ENCODE measurements at places on chromosomes 12 and 14. TPM values are rescaled to one million over a fixed set of nuclear protein-coding genes. Genes with fewer than 3 reads are reported as not detected.

A2M gene
- 345 TPM for total RNA-seq

- no peaks in the 10 kb centered on the region for H3K4me1 ChIP-seq
- DNase-seq, result no peak
- H3K4me3 ChIP-seq, result no peak overlapping the region
- no peak overlapping the region for H3K27ac ChIP-seq
Measured at GRCh38 chr14:99382781-99383471, 97.7 kb downstream of the SETD3 start.

CLEC6A gene
- not detected for total RNA-seq

RGS6 gene
- 11.9 TPM for total RNA-seq

MYF5 gene
- not detected for total RNA-seq

ABCC9 gene
- 39.1 TPM for total RNA-seq

GRCh38 chr14:91309756-91310280 lies 65.3 kb upstream of the GPR68 start:
- H3K4me3 ChIP-seq, result no peak overlapping the region
- no peaks in the 10 kb centered on the region for H3K4me1 ChIP-seq
- H3K27ac ChIP-seq, result no peak overlapping the region
- no peaks in the 10 kb centered on the region for H3K36me3 ChIP-seq
- no peaks in the 10 kb centered on the region for H3K27me3 ChIP-seq
- DNase-seq, result no peak

GRCh38 chr14:99600232-99600888 lies 3.6 kb downstream of the CCDC85C start:
- DNase-seq, result no peak
- H3K27me3 ChIP-seq, result no peaks in the 10 kb centered on the region
- peak overlapping the region; percentile 87 for H3K27ac ChIP-seq
- no peaks in the 10 kb centered on the region for H3K36me3 ChIP-seq
- H3K4me1 ChIP-seq, result peaks cover 41% of the 10 kb centered on the region

GRCh38 chr12:114140576-114140975 lies 174.5 kb upstream of the RBM19 start:
- H3K4me1 ChIP-seq, result no peaks in the 10 kb centered on the region
- no peaks in the 10 kb centered on the region for H3K36me3 ChIP-seq
- H3K27me3 ChIP-seq, result no peaks in the 10 kb centered on the region
- DNase-seq, result no peak

MFAP5 gene
- total RNA-seq, result 24.8 TPM

AMN gene
- 2.7 TPM for total RNA-seq

SYCP3 gene
- 0.67 TPM for total RNA-seq

IFNG-AS1 gene
- total RNA-seq, result 0.50 TPM

- H3K27me3 ChIP-seq, result no peaks in the 10 kb centered on the region
- no peaks in the 10 kb centered on the region for H3K36me3 ChIP-seq
- H3K4me3 ChIP-seq, result no peak overlapping the region
- H3K4me1 ChIP-seq, result no peaks in the 10 kb centered on the region
Measured at GRCh38 chr14:57492859-57493258, 798 bp downstream of the CCDC198 start.

GRCh38 chr14:37508503-37508902 lies 86.5 kb downstream of the FOXA1 start:
- H3K4me3 ChIP-seq, result no peak overlapping the region
- no peaks in the 10 kb centered on the region for H3K27me3 ChIP-seq
- no peaks in the 10 kb centered on the region for H3K36me3 ChIP-seq
- H3K27ac ChIP-seq, result no peak overlapping the region
- H3K4me1 ChIP-seq, result no peaks in the 10 kb centered on the region

DNA sequence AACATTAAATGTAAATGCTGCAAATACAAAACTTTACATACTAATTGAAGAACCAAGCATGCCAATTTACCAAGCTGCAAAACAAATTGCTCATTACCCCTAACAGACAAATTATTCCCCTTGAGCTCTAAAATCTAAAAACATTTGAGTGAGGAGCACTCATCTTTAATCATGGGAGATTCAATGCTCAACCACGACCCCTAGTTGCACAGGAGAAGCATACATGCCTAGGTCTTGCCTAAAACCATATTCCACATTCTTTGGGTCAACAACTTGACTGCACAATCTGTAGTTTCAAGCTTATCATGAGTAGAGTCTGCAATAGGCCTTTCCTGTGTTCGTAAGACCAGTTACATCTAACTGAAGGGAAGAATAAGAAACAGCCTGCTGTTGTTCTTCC lies 69.7 kb downstream of the MGAT4C start:
- no peak for DNase-seq
- H3K4me1 ChIP-seq, result no peaks in the 10 kb centered on the region
- no peaks in the 10 kb centered on the region for H3K36me3 ChIP-seq
- H3K27me3 ChIP-seq, result no peaks in the 10 kb centered on the region
- no peak overlapping the region for H3K4me3 ChIP-seq

GRCh38 chr14:65949711-65950516 lies 536.3 kb upstream of the CCDC196 start:
- no peaks in the 10 kb centered on the region for H3K27me3 ChIP-seq
- H3K4me3 ChIP-seq, result no peak overlapping the region
- H3K4me1 ChIP-seq, result no peaks in the 10 kb centered on the region
- H3K36me3 ChIP-seq, result no peaks in the 10 kb centered on the region
- no peak overlapping the region for H3K27ac ChIP-seq

DNA sequence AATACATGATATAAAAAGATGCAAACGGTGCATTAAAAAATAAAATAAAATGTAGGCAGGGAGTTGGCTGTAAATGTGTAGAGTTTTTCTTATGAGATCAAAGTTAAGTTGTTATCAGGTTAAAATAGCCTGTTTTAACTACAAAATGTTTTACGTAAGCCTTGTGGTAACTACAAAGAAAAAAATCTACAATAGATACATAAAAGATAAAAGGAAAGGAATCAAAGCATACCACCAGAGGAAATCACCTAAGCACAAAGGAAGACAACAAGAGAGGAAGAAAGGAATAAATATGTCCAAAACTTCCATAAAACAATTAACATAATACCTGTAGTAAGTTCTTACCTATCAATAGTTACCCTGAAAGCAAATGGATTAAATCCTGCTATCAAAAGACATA lies 12.2 kb downstream of the NELL2 start:
- H3K4me3 ChIP-seq, result no peak overlapping the region
- DNase-seq, result no peak

OTUB2 gene
- 0.45 TPM for total RNA-seq

DNA sequence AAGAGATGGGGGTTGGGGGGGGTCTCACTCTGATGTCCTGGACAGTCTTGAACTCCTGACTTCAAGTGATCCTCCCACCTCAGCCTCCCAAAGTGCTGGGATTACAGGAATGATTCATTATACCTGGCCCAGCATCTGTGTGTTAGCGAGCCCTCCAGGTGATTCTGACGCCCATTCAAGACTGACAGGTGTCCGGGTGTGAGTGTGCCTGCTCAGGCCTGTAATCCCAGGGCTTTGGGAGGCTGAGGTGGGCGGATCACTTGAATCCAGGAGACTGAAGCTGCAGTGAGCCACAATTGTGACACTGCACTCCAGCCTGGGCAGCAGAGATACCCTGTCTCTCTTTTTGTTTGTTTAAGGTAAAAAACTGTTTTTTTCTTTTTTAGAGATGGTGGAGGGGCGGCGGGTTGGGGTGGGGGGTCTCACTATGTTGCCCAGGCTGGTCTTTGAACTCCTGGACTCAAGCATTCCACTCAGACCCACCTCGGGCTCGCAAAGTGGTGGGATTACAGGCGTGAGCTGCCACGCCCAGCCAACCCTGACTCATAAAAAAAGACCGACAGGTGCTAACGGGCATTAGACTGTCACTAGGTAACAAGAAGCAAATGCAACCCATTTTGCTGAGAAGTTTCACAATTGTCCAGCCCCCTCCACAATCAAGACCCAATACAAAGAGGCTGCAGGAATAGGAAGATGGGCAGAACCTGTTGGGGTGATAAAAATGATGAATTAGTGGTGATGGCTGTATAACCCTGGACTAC lies 4.7 kb downstream of the VSIG10 start:
- H3K36me3 ChIP-seq, result peaks cover 7% of the 10 kb centered on the region
- no peaks in the 10 kb centered on the region for H3K27me3 ChIP-seq
- no peak overlapping the region for H3K4me3 ChIP-seq
- no peak overlapping the region for H3K27ac ChIP-seq
- no peaks in the 10 kb centered on the region for H3K4me1 ChIP-seq
- no peak for DNase-seq

SIX6 gene
- total RNA-seq, result not detected

- H3K27ac ChIP-seq, result no peak overlapping the region
- no peaks in the 10 kb centered on the region for H3K4me1 ChIP-seq
- no peak overlapping the region for H3K4me3 ChIP-seq
- DNase-seq, result peak; percentile 7
- H3K27me3 ChIP-seq, result no peaks in the 10 kb centered on the region
- H3K36me3 ChIP-seq, result no peaks in the 10 kb centered on the region
Measured at GRCh38 chr12:114936148-114937079, 252.4 kb upstream of the TBX3 start.

- no peak for DNase-seq
- H3K27me3 ChIP-seq, result no peaks in the 10 kb centered on the region
- H3K4me3 ChIP-seq, result no peak overlapping the region
- no peaks in the 10 kb centered on the region for H3K36me3 ChIP-seq
- no peak overlapping the region for H3K27ac ChIP-seq
- no peaks in the 10 kb centered on the region for H3K4me1 ChIP-seq
Measured at GRCh38 chr14:61129168-61129745, 148.2 kb downstream of the SLC38A6 start.

GRCh38 chr14:52640137-52640536 lies 55.2 kb downstream of the ERO1A start:
- H3K36me3 ChIP-seq, result peaks cover 6% of the 10 kb centered on the region
- H3K4me3 ChIP-seq, result no peak overlapping the region
- H3K27me3 ChIP-seq, result no peaks in the 10 kb centered on the region
- no peak overlapping the region for H3K27ac ChIP-seq
- no peaks in the 10 kb centered on the region for H3K4me1 ChIP-seq

DNA sequence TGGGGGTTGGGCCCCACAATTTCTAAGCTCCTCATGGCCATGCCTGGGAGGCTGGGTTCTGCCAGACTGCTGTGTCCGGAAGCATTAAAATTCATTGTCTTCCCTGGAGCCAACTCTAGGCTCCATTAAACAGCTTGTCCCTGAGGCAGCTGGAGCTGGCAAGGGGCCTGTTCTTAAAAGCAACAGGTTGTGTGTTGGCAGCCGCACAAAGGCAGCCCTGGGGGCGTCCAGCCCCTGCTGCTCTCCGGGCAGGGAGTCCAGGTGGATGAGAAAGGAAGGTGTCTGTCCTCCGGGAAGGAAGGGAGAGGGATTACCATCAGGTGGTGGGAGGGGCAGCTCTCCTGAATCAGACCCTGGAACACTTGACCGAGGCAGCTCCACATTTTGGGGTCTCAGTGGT lies 98.9 kb downstream of the CHST11 start:
- H3K4me1 ChIP-seq, result no peaks in the 10 kb centered on the region
- H3K4me3 ChIP-seq, result no peak overlapping the region
- no peaks in the 10 kb centered on the region for H3K27me3 ChIP-seq

GRCh38 chr14:46717211-46717610 lies 65.6 kb upstream of the RPL10L start:
- no peaks in the 10 kb centered on the region for H3K27me3 ChIP-seq
- DNase-seq, result no peak
- H3K27ac ChIP-seq, result no peak overlapping the region

PTPRR gene
- total RNA-seq, result 0.39 TPM

GRCh38 chr12:3456809-3457208 lies 34.2 kb upstream of the PRMT8 start:
- H3K27me3 ChIP-seq, result no peaks in the 10 kb centered on the region
- no peaks in the 10 kb centered on the region for H3K36me3 ChIP-seq
- no peaks in the 10 kb centered on the region for H3K4me1 ChIP-seq
- no peak for DNase-seq

CLEC9A gene
- not detected for total RNA-seq

DNA sequence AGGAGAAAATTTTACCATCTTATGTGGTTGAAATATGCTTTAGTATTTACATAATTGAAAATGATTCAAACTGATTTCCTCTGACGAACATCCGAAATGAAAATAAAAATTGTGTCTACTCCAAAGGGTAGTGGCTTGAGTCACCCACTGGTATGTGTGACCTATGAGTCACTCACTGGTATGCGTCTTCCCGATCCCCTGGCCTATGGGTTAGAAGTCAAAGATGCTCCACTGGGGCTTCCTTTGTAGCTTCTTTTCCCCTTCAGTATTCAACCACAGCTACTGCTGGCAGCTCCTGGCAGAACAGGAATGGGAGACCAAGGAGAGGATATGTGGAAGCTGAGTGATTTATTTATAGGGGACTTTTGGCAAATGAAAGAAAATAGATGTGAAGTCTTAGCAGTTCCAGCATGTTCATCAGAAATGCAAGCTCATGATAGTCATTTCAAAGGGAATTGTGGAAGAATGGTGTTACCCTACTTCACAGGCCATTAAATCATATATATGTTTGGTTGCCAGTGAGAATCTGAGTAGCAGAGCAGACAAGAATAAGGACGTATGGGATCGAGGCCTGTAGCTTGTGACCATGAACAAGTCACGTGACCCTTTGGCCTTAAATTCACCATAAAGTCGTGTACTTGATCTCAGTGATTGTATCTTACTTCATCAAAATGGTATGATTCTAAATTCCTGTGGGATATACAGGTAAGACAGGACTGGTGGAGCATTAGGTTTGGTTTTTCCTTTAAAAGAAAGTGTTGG lies 108.3 kb downstream of the CRADD start:
- H3K4me1 ChIP-seq, result peaks cover 25% of the 10 kb centered on the region
- H3K27me3 ChIP-seq, result no peaks in the 10 kb centered on the region
- no peak overlapping the region for H3K4me3 ChIP-seq
- H3K36me3 ChIP-seq, result no peaks in the 10 kb centered on the region
- H3K27ac ChIP-seq, result peak overlapping the region; percentile 57

- H3K4me3 ChIP-seq, result no peak overlapping the region
- peaks cover 13% of the 10 kb centered on the region for H3K36me3 ChIP-seq
- DNase-seq, result no peak
- no peaks in the 10 kb centered on the region for H3K27me3 ChIP-seq
Measured at GRCh38 chr14:91996948-91997371, 42.9 kb downstream of the TRIP11 start.

DNA sequence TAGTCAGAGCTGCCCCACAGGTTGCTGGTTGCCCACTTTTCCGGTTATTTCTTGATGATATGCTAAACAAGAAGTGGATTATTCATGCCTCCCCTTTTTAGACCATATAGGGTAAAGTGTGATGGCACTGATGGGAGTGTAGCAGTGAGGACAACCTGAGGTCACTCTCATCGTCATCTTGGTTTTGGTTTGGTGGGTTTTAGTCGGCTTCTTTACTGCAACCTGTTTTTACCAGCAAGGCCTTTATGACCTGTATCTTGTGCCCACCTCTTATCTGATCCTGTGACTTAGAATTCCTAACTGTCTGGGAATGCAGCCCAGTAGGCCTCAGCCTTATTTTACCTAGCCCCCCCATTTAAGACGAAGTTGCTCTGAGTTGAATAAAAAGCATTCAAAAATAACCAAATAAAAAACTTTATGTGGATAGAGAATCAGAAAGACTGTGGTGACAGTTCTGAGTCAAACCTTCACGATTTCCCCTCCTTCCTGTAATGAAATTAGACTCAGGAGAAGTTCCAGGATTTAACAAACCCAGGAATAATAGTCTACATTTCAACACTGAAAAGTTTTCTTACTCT lies 144.2 kb downstream of the PAWR start:
- DNase-seq, result no peak
- H3K4me1 ChIP-seq, result peaks cover 44% of the 10 kb centered on the region
- no peaks in the 10 kb centered on the region for H3K36me3 ChIP-seq
- H3K27me3 ChIP-seq, result no peaks in the 10 kb centered on the region
- H3K27ac ChIP-seq, result peak overlapping the region; percentile 93

Data from thyroid gland (tissue), 4 donors.